ENCODE measurements at places on chromosomes 3 and 15.

DNA sequence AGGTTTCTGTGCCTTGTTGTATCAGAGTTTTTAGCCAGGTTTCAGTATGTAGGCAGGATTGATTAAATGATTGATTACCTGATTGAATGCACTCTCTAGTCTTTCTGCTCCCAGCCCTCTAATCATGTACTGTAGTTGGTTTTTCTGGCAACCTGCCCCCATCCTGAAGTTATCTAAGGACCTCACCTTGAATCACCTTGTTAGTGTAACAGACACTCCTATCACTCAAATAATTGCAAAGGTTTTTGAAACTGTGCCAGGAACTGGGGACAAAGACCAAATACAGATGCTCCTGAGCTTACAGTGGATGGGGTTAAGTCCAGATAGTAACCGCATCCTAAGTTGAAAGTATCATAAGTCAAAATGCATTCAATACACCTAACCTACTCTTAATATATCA lies 141.5 kb upstream of the EIF1B start:
- no peak for DNase-seq

GRCh38 chr3:132344666-132345280 lies 27.6 kb downstream of the ACP3 start:
- DNase-seq, result no peak

GRCh38 chr3:155369735-155370134 lies 76.3 kb upstream of the STRIT1 start:
- no peak for DNase-seq

GRCh38 chr3:15500107-15500724 lies 21.3 kb downstream of the COLQ start:
- DNase-seq, result no peak

GRCh38 chr3:109713288-109713687 lies 375.9 kb upstream of the DPPA4 start:
- no peak for DNase-seq

- DNase-seq, result no peak
Observed at GRCh38 chr3:137509354-137510045, 254.6 kb upstream of the SOX14 start.

GRCh38 chr3:30933478-30934207 lies 39.2 kb upstream of the GADL1 start:
- DNase-seq, result no peak

Data from H7 (cell line).